NCI-H1105 (cell line): ENCODE measurements at places on chromosomes 12 and 14.
A peak's percentile ranks its signal among the peaks of the same experiment; 100 is the strongest.

- DNase-seq: no peak
Measured at GRCh38 chr12:49811961-49812401, 16.2 kb downstream of the NCKAP5L start.

DNA sequence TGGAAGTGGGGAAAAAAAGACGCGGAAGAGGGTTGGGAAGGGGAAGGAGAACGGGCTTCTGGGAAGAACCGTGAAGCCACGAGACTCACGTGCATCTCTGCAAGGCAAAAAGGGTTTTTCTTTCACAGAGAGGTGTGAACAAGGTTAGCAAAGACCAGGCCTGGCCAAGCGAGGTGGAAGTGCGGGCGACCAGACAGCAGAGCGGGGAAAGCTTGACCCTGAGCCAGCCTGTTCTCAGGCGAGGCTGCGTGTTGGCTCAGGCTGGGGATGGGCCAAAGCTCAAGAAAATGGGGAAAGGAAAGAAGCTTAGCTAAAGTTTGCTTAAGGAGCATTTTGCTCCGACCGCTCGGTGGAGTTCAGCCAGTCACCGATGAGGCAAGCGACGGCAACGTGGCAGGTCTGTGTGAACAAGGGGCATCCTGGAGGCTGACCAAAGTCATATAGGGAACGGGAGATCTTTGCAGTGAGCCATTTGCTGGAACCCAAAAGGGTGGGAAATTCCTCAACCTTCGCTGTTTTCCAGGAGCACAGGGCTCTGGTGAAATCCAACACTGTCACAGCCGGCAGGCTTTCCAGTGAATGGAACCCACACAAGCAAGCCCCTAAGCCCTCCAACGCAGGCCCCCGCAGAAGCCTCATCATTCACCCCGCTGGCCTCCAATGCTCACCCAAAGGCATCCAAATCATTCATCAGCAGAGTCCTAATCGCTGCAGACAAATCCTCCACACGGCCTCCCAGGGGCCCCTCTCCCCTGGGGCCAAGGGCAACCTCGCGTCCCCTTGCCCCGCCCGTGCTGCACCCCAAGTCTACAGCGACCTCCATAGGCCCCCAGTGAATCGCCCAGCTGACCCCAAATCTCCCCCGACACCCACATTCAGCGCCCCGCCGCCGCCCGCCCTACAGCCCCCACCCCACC is 754 bp downstream of the ZNF605 start:
- DNase-seq: no peak

GRCh38 chr12:57237596-57237931 is 8.1 kb downstream of the SHMT2 start:
- DNase-seq: no peak

GRCh38 chr14:35809597-35809996 is 502 bp upstream of the RALGAPA1 start:
- DNase-seq: no peak

DNA sequence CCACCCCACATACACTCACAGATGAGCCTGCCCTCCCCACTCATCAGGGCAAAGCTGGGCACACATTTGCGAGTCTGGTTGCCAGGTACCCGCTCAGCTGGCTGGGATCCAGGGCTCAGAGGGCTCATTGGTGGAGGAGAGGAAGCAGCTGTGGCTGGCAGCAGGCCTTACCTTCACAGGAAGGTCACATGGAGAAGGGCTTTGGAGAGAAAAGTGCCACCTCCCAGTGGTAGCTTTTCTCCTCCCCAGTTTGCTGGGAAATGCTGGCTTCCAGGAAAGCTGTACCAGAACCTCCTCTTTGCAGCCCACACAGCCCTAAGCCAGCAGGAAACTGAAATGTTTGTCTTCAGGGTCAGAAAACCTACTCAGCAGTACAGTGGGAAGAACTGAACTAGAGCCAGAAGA is 55.6 kb downstream of the LGMN start:
- DNase-seq: peak; percentile 98

DNA sequence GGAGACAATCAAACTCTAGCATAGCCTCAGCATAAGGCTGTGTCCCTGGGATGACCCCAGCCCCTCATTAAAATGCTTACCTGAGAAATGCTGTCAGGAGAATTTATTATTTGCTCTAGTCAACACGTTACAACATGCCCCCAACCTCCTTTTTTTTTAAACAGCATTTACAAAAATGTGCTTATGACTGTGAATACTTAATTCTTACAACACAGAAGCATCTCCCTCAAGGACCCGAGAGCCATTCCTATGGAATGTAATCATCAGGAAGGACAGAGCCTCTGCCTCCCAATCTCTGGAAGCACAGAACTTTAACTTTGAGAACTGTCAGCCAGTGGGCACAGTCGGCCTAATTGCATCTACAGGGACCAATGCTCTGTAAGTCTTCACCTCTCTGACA is 136.6 kb upstream of the OVCH1 start:
- no peak for DNase-seq

- DNase-seq: peak; percentile 66
Measured at GRCh38 chr14:69483765-69484443, 624 bp upstream of the PLEKHD1 start.

- no peak for DNase-seq
Measured at GRCh38 chr14:64423987-64424386, 35.8 kb downstream of the MTHFD1 start.

DNA sequence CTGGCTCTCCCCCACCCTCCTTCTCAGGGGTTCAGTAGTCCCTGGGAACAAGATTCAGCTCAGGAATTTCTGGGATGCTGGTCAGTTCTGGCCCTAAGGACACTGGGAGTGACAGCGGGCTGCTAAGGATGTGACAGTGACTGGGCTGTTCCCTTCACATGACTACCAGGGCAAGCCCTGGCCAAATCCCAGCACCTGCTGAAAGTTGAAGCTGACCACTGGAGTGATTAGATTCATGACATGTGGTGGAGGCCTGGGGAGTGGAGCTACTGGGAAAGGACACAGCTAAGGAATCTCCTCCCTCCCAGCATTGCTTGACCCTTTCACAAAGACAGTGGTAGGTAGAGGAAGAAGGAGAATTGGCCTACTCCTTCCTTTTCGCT is 204.9 kb downstream of the DAD1 start:
- DNase-seq: no peak

DNA sequence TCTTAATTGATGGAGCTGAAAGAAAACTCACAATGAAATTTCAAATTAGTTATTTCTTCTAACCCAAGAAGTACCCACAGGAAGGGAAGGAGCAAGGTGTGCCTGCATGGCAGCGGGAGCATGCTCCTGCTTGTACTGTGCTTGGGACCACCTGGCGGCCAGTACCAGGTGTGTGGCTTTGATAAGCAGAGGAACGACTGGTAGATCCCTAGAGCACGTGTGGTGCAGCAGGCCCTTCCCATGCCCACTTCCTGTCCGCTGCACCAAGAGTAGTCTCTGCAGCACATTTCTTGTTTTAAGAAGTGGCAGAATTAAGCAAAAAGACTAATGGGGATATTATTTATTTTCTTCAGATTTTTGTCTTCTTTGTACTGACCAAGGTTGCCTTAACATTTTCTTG is 122.3 kb upstream of the ATF1 start:
- DNase-seq: no peak

DNA sequence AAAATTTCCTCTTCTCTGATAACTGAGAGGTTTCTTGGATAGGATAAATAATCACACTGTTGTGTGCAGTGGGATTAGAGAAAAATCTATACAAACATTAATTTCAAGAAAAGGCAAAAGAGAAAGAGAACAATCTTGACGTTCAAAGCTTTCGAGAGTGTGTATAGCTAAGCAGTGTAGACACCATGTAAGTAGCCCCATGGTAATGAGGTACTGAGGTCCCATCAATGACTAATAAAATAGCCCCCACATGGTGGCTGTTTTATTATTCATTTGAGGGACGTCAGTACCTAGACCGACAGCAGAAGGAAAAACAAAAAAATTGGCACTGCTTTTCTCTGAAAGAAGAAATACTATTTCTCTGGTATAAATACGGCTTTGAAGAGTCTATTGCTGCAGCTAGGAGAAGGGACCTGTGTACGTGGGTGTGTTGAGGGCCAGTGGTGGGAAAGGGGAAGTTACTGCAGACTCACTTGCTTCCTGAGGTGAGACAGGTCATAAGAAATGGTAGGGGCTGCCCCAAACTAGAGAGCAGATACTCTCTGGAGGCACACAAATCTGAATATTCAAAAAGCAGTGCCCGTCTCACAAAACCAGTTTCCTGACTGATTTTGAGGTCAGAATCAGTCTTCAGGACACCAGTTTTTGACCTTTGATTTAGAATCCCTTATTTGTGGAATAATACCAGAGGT is 339.8 kb downstream of the EMP1 start:
- no peak for DNase-seq

DNA sequence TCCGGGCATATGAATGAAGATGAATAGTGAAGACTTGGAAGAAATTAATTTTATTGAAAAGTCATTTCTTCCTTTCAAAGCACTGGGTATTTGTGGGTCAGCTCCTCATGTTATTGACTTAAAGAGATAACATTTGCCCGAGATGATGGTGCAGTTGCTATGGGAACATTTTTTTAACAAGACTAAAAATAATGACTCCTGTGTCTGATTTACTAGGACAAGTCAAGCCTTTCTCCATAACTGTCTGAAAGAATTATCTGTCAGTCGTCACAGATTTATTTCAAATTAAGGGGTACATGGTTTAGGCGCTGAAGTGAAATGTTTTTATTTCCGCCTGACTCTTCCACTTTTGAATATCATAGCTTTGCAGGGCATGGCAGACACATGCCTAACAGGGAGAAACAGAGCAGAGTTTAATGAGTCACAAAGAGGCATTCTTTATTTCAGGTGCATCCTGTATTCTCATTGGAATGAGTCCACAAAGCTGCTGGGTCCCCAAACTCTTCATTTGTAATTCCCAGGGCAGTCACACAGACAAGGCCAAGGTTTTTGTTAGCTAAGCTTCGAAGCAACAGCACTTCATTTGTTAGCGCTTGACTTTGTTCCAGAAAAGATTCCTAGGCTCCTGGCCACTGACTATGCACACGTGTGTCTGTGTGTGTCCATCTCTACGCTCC is 4.3 kb upstream of the GPHB5 start:
- no peak for DNase-seq

GRCh38 chr12:100151769-100152168 is 9.1 kb upstream of the BLTP3B start:
- no peak for DNase-seq

DNA sequence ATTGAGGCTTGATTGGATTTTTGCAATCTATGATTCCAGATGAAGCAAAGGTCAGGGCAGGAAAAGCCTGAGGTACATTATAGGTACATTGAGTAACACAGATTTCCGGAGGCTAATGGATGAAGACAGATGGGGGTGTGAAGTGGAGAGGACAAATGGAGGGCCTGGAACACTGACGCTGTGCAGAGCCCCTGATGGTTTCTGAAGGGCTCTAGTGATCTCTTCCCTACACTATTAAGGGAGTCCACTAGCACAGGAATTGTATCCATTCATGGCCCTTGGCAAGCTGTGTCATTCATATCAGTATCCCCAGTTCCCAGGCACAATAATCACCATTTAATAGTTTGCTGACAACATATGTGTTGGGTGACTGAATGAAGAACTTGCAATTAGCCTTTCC is 284.8 kb downstream of the ITPR2 start:
- DNase-seq: no peak

DNA sequence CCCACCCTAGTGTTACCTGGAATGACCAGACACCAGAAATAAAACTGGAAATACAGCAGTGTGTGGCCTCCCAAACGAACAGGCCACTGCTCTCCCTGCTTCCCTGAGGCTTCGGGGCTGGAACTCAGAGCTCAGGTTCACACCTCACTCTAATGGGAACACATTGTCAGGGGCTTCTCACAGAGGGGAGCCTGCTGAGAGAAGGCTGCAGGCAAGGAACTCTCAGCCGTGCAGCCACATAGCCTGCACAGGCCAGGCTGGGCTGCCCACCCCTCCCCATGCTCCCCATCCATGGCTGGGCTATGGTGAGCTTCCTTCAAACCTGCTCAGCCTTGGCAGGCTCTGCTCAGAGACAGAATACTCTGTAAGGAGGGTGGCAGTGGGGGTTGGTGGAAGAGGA is 302.5 kb downstream of the EMP1 start:
- no peak for DNase-seq

GRCh38 chr12:64840119-64840518 is 15.7 kb downstream of the TBC1D30 start:
- DNase-seq: no peak
